Stimulated activated CD4-positive, alpha-beta T cell treated with anti-CD3 and anti-CD28 coated beads, Interleukin-4, amount 100 ng/mL, for 4 hours (primary cell): ENCODE measurements at places on chromosomes 2 and 18.

- no peak for DNase-seq
Measured at GRCh38 chr2:63591566-63592175, 2.9 kb downstream of the MDH1 start.

DNA sequence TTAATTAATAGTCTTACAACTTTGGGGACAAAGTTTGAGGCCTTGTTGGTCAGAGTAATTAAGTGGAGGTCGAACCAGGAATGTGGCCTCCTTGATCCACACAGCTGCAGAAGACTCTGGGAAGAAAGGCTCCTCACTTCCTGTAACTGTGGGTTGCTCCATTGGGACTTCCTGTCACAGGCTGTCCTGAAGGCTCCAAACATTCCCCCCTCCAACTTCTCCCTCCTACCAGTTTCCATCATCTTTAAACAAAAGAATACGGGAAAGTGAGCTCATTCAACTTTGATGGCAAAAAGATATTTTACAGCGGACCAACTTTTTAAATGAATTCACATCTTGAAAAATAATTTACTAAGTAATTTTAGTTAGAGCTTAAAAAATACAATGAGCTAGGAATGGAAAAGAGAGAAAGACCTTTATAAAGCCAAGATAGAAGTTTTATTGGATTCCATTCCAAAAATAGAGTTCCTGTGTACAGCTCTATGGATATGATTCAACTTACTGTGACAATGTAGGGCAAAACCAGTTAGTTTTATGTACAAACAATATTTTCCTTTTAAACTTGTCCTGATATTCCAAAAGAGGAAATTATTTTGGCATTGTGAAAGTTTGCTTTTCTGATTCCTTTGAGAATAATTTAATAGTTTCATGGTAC is 212.0 kb upstream of the NABP1 start:
- DNase-seq: no peak

GRCh38 chr2:185567940-185568339 is 170.7 kb upstream of the FSIP2 start:
- DNase-seq: no peak

GRCh38 chr2:232699110-232699509 is 2.0 kb downstream of the GIGYF2 start:
- DNase-seq: no peak

- DNase-seq: no peak
Measured at GRCh38 chr2:36658277-36658748, 38.2 kb upstream of the VIT start.

DNA sequence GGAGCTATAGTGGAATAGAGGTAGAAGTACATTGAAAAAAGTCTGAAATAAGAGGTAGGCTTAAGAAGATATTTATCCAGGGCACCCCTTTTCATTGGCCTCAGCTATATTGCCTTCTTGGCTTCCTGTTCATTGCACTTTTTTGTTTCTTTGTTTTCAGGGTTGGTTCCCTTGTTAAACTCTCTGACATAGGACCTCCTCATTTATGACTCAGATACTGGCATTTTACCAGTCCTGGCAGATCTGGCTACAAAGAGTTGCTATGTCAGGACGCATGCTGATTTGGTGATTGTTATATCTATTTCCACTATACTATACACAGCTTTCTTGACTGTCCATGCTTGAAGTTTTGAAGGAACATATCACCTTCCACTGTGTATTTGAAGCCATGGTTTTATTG is 60.0 kb downstream of the GCA start:
- DNase-seq: no peak

- DNase-seq: no peak
Measured at GRCh38 chr2:67755156-67755882, 307.5 kb downstream of the C1D start.

DNA sequence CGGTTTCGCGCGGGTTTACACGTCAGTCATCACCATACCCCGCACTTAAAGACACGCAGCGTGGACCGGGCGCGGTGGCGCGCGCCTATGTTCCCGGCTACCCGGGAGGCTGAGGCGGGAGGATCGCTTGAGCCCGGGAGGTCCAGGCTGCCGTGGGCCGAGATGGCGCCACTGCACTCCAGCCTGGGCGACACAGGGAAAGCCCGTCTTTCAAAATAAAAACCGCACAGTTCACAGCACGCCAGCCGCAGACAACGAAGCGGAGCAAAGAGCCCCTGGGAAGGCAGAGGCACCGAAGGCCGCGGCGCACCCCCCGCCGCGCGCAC is 328 bp downstream of the DTYMK start:
- DNase-seq: no peak

GRCh38 chr18:36590621-36591580 is 237.9 kb downstream of the TPGS2 start:
- no peak for DNase-seq
